HepG2 (cell line): ENCODE measurements at places on chromosomes 11 and 22. TPM values are rescaled to one million over a fixed set of nuclear protein-coding genes. Genes with fewer than 3 reads are reported as not detected.

Gene PIWIL4
- 0.15 TPM in 1 of 2 replicates, not detected in the other for total RNA-seq

Gene USP2
- 6.0 and 7.2 TPM in 2 replicates for total RNA-seq

DNA sequence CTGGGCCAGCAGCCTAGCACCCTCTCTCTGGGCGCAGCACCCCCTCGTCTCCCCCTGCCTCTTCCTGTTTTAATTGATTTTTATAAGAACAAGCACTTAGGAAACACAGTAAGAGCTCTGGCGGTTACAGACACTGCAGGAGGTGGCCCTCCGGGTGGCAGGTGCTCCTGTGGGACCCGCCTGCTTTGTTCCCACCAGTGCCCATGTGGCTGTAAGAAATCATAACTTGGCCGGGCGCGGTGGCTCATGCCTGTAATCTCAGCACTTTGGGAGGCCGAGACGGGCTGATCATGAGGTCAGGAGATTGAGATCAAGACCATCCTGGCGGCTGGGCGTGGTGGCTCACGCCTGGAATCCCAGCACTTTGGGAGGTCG, 18.4 kb downstream of the TSPAN4 start:
- no peak for DNase-seq
- no peaks in the 10 kb centered on the region for H3K27me3 ChIP-seq
- no peak overlapping the region for H3K27ac ChIP-seq

DNA sequence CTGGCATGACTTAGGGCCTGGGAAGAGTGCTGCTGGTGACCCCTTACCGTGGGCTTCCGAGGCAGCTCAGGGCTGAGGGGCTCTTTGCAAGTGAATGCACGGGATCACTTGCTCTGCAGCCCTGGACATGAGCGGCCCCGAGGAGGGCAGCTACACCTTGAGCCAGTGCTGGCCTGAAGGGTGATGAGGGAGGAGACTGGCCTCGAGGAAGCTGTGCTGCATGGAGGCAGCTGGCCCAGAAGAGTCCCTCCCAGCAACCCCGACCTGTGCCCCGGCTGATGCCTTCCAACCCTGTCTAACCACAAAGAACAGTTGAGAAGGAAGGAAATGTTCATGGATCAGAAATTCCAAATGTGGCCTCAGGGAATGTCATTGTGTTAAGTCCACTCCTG, 45.2 kb downstream of the TBX1 start:
- no peaks in the 10 kb centered on the region for H3K36me3 ChIP-seq
- no peak overlapping the region for H3K27ac ChIP-seq
- no peak overlapping the region for H3K4me3 ChIP-seq
- no peak for DNase-seq
- no peaks in the 10 kb centered on the region for H3K4me1 ChIP-seq

Gene C11orf16
- total RNA-seq = not detected in 2 replicates

Gene FXYD2
- 106 and 107 TPM in 2 replicates for total RNA-seq

DNA sequence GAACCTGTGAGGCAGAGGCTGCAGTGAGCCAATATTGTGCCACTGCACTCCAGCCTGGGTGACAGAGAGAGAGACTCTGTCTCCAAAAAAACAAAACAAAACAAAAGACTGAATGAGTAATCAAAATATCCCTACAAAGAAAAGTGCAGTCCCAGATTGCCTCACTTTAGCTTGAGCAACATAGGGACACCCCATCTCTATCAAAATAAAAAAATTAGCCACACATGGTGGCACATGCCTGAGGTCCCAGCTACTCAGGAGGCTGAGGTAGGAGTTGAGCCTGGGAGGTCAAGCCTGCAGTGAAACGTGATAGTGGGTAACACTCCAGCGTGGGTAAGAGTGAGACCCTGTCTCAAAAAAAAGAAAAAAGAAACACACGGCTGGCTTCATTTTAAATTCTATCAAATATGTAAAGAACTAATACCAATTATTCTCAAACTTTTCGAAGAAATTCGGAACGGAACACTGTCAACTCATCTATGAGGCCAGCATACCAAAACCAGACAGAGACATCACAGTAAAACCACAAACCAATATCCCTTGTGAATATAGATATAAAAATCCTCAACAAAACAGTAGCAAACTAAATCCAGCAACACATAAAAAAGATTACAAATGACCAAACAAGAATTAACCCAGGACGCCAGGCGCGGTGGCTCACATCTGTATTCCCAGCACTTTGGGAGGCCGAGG, 12.9 kb downstream of the CHEK2 start:
- peaks cover 38% of the 10 kb centered on the region; the same call in 2 of the 3 replicates for H3K36me3 ChIP-seq
- DNase-seq = no peak
- no peaks in the 10 kb centered on the region for H3K4me1 ChIP-seq
- H3K4me3 ChIP-seq = no peak overlapping the region
- no peak overlapping the region for H3K27ac ChIP-seq

DNA sequence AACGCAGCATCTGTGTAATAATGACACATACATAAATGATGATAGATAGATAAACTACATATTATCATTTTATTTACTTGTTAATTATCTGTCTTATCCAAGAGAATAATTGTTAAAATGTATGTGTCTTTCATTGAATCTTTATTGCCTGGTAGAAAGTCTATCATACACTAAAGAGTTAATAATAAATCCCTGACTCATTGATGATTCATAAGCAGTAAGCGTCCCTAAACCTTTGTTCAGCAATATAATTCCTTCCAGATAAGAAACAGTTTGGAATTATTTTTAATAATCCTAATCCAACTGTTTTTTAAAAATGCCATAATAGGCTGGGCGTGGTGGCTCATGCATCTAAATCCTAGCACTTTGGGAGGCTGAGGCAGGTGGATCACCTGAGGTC, 655.6 kb upstream of the CNTN5 start:
- no peak for DNase-seq
- no peak overlapping the region for H3K4me3 ChIP-seq
- no peaks in the 10 kb centered on the region for H3K27me3 ChIP-seq
- H3K4me1 ChIP-seq = no peaks in the 10 kb centered on the region
- H3K36me3 ChIP-seq = no peaks in the 10 kb centered on the region
- no peak overlapping the region for H3K27ac ChIP-seq
